Foreskin melanocyte (primary cell): ENCODE measurements at places on chromosomes 3 and 15.

- no peak for DNase-seq
Measured at GRCh38 chr15:43093026-43093425, 12.8 kb downstream of the UBR1 start.

DNA sequence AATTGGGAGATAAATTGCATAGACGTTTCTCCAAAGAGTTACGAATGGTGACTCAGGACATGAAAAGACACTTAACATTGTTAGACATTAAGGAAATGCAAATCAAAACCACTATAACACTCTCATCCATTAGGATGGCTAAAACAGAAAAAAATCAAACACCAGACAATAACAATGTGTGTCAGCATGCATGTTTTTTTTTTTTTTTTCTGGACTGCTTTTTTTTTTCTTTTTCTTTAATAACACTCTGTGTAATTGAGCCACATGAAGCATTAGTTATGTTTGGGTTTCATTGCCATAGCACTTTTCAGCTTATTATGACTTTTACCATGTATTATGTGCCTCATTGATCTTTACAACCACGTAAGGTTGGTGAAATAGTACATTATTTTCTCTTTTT lies 95.0 kb downstream of the NFKBIZ start:
- no peak for DNase-seq

GRCh38 chr3:22734756-22735155 lies 468.4 kb upstream of the UBE2E2 start:
- DNase-seq, result no peak

DNA sequence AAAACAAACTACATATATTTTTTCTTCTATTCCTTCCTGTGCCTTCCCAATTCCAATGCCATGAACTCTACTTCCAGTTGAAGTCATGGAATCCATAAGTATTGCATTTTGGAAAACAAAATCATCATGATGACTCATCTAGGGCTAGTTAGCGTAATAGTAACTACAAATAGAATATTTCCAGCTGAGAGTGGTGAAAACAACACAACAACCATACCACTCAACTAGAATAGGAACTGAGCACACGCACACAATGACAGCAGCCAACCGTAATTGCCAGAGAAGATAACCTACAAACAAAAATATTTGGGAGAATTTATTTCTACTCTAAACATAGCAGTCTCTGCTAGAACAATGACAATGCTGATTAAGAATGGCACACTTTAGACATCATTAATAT lies 225.9 kb downstream of the FGF12 start:
- no peak for DNase-seq
